Epithelial cell of proximal tubule (primary cell): ENCODE measurements at places on chromosomes 6 and 20.
A peak's percentile ranks its signal among the peaks of the same experiment; 100 is the strongest.

DNA sequence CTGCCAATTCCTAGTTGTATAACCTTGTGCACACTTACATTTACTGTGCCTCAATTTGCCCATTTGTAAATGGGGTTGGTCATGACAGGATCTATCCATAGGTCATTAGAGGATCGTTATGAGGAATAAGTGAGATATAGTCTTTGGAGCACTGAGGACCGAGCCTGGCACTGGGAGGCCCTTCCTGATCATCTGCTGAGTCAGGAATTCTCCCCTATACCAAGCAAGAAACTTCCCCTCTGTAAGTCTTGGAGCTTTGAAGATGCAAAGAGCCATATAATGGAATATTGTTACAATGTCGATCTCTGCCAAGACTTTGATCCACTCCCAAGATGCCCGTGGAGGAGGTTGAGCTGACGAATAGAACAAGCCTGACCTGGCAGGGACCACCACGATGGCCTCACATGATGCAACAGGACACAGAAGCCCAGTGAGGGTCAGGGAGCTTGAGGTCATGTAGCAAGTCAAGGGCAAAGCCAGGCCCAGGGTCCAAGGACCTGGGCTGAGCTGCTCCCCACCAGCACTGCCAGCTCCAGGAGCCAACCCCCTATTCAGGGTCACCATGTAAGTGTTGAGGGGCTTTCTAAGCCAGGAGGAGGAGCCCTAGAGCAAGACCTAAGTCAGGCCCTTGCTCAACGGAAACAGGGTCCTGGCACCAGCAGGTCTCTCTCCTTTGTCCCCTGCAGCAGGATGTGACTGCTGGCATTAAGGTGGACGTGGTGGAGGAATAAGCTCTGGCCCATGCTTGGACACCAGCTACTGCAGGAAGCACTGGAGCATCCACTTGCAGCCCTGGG, 16.7 kb downstream of the PDRG1 start:
- no peak for DNase-seq

DNA sequence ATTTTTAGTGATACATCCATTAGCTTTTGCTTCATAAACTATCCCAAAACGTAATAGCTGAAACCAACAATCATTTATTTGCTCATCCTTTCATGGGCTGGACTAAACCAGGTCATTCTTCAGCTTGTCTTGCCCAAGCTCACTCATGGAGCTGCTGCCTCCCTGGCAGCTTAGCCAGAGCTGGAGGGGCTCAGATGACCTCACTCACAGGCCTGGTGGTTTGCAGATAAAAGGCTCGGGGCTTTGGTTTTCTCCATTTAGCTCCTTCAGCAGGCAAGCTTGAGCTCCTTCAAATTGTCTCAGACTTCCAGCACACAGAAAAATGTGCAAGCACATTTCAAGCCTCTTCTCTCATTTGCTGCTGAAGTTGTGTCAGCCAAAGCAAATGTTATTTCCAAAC, 139.1 kb downstream of the BTBD3 start:
- no peak for DNase-seq

- DNase-seq = peak; percentile 74
These were observed 21.2 kb downstream of the C6orf132 start for GRCh38 chr6:42120895-42121865.

DNA sequence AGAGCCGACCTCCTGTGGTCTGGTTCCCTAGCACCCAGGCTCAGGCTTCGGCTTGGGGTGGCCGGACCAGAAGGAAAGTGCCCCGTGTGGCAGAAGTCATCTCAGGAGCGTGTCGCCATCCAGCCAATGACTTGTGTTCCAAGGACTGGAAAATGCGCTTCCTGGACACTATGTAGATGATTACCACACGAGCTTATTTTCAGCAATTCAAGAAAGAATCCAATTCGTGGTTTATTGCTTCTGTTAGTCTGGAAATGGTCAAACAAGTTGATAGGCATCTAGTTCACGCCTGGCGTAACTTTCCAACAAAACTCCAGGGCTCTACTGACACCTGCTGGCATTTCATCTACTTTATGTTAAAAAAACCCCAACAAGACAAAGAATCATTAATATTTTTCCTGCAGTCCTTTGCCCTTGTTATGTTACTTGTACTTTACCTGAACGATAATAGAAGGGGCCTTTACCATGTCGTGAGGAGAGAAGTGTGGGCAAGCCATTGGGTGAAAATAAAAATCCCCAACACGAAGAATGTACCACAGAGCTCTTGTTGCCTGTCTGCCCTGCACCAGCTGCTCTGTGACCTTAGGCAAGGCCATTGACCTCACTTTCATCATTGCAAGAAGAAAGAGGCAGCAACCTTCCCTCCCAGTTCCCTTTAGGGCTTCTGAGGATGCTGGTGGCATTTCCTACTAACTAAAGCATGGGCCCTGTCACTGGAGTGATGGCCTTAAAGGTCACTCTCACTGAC, 154.7 kb upstream of the LAMP5 start:
- DNase-seq = peak; percentile 32

DNA sequence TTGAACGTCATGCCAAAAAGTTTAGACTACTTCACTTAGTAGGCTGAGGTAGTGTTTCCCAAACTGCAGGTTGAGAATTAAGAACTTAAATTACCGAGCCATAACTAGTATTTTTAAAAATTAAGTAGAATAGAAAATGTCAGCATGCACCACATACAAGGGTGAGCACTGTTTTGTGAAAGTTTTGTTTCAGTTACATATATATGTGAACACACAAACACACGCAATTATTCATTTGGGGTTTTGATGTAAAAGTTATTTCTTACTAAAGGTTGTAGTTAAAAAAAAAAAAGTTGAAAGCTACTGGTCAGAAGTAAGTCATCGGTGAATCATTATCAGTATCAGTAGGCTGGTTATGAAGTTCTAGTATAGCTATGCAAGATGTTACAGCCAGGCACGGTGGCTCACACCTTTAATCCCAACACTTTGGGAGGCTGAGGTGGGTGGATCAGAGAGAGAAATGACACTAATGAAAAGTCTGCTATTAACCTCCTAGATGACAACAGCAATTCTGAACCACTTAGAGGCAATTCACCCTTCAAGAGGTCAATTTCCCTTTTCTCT, 24.1 kb downstream of the FASTKD5 start:
- no peak for DNase-seq

GRCh38 chr6:138004430-138005287, 102.6 kb downstream of the PERP start:
- no peak for DNase-seq

- no peak for DNase-seq
These were observed 19.6 kb upstream of the ABT1 start for GRCh38 chr6:26576929-26577719.

GRCh38 chr20:8232332-8232731, 100.3 kb downstream of the PLCB1 start:
- no peak for DNase-seq

DNA sequence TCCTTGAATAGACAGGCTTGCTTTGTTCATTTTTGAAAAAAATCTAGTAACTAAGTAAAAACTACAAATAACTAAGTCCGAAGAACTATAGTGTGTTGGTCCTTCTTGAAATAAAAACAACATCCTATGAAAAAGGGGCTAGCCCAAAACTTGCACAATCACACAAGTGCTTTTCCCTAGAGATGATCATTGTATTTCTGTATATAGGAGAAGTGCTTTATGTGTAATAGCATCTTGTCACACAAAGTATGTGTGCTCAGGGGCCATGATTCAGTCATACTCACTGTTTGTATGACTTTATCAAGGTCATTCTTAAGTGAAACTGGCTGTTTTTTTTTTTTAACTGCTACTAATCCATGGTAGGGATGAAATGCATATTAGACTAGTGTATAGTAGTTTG, 179.8 kb downstream of the DTNBP1 start:
- DNase-seq = no peak

GRCh38 chr6:168180548-168181011, 101.6 kb upstream of the FRMD1 start:
- DNase-seq = no peak

- no peak for DNase-seq
These were observed 160.3 kb upstream of the CDYL start for GRCh38 chr6:4615891-4616290.

DNA sequence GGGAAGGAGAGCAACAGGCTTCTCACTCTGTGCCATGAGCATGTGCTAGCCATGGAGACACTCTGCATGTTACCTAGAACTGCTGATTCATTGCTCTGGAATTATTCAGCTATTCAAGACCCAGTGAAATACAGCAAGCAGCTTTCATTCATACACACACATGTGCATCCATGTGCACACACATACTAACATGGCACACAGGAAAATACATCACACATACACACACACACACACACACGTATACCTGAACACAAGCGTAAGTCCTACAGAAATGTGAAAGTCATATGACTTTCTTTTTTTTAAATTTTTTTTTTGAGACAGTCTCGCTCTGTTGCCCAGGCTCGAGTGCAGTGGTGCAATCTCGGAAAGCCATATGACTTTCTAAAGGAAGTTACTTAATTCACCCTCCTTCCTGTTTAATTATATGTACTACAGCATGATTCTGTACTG, 108.2 kb upstream of the NFATC2 start:
- peak; percentile 81 for DNase-seq

DNA sequence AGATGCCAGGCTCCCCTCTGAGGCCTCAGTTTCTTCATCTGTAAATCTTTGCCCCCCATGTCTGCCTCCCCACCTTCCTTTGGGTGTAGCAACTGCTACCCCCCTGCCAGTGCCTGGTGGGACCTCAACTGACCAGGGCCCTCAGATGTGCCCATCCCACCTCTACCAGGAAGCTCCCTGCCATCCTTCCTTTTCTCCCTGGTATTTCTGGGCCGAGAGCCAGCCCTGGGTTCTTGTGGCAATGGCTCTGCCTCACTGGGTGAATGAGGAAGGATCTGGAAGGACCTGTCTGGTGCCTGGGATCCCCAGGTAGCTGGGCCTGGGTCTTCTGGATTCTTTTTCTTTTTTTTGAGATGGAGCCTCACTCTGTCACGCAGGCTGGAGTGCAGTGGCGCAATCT, 141.1 kb upstream of the RNF24 start:
- no peak for DNase-seq

DNA sequence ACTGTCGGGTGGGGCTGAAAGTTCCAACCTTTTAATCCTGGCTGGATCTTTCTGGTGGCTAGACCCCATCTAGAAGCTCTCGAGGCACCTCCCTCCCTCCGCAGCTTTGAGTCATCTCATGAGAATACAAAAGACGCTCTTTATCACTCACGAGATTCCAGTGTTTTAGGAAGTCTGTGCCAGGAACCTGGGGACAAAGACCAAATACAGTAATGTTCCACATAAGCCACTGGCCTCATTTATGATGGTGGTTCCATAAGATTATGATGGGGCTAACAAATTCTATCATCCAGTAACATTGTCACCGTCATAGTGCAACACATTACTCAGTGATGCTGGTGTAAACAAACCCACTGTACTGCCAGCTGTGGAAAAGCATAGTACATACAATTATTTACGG, 48.7 kb downstream of the NCOA7 start:
- no peak for DNase-seq

GRCh38 chr20:25676164-25676809, 20.4 kb downstream of the ZNF337 start:
- DNase-seq = no peak
